ENCODE measurements at places on chromosomes 3 and 15.

DNA sequence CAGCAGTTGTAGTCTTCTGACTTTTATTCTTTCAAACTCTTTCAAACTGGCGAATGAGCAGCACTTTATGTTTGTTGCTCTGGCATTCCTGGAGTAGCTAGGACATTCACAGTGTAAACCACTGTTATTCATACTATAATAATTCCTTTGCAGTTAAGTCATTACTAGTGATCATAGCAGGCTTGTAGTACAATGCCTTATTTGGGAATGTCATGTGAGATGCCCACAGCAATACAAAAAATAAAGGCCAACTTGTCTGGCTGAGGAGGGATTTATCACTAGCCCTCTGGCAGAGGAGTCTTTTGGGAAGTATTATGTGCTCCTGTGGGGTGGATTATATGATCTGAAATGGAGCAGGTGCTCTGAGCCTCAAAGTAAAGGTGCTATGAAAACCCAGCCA, 197.2 kb downstream of the VGLL3 start:
- no peak for DNase-seq

DNA sequence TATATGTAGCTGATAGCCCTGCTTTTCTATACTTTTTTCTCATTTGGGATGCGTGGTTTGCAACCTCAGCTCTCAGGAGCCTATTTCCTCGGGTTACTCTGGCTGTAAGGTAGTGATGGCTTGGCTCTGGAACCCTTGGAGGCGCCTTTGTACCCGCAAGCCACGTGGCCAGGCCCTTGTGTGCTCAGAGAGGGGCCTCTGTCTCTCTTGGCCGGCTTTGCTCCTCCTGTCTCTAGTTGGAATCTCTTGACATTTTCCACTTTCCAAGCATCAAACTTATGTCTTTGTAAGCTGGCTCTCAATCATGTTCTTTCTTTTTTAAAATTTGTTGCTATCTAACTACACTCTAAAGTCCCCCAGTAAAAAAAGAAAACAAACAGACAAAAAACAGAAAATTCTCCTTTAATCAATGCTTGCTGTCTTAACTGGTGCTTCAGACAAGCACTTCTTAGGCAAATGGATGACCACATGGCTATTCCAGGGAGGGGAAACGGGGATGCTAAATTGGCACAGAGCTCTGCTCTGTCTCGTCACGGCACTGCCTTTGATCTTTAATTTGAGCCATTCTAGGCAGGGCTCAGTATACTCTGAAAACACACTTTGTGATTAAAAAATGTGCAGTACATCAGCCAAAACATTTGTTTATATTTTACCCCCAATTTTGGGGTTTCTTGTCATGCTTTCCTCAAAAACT, 180.4 kb upstream of the NR2E3 start:
- DNase-seq: no peak

DNA sequence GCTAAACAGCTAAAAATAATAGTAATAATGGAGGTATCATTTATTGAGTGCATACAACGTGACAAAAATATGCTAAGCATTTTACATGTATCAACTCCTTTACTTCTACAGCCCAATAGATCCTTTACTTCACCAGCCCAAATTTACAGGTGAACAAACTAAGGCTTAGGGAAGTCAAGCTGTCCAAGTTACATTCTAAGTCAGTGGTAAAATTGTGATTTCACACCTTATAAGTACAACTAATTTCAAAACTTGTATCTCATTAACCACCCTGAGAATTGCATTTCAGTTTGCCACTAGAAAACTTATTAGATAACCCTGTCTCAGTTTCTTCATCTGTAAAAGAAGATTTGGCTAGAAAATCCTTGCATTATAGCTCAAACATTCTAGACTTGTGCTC, 10.7 kb downstream of the SLC33A1 start:
- no peak for DNase-seq

- DNase-seq: no peak
Measured at GRCh38 chr15:62706317-62706716, 336.2 kb upstream of the TPM1 start.

GRCh38 chr15:55707518-55707917, 35.4 kb downstream of the PRTG start:
- DNase-seq: no peak

- no peak for DNase-seq
Measured at GRCh38 chr3:56932866-56933265, 127.6 kb upstream of the SPATA12 start.

- DNase-seq: no peak
Measured at GRCh38 chr3:169472259-169472900, 191.1 kb downstream of the MECOM start.

- no peak for DNase-seq
Measured at GRCh38 chr3:74603292-74603691, 11.2 kb downstream of the CNTN3 start.

GRCh38 chr3:99641982-99642381, 3.6 kb downstream of the COL8A1 start:
- DNase-seq: no peak

GRCh38 chr15:51932161-51932560, 39.4 kb downstream of the LEO1 start:
- DNase-seq: no peak

DNA sequence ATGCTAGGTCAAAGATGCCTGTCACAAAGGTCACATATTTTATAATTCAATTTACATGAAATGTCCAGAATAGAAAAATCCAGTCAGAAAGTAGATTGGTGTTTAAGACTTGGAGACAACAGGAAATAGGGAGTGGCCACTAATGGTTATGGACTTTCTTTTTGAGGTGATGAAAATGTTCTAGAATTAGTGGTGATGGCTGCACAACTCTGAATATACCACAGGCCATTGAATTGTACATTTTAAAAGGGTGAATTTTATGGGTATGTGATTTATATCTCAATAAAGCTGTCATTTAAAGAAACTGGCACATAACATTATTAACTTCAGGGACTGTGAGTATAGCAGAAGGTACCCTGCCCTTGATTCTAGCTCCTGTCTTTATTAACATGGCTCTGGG, 15.8 kb downstream of the SPG11 start:
- DNase-seq: no peak

DNA sequence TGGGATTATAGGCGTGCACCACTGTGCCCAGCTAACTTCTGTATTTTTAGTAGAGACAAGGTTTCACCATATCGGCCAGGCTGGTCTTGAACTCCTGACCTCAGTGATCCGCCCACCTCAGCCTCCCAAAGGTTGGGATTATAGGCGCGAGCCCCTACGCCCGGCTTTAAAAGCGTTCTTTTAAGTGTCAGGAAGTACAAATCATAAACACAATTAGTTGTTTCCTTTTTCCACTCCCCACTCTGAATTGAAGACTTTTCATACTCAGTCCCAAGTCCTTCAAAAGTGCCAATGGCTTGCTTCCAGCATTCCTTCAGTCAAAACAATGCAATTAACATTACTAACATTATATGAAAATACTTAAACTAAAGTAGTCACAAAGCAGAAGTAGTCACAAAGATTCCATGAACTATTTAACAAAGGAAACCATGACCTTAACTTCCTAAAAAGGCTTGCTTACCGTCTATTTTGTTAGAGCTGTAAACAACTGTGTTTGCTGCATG, 8.1 kb downstream of the WDR82 start:
- no peak for DNase-seq

DNA sequence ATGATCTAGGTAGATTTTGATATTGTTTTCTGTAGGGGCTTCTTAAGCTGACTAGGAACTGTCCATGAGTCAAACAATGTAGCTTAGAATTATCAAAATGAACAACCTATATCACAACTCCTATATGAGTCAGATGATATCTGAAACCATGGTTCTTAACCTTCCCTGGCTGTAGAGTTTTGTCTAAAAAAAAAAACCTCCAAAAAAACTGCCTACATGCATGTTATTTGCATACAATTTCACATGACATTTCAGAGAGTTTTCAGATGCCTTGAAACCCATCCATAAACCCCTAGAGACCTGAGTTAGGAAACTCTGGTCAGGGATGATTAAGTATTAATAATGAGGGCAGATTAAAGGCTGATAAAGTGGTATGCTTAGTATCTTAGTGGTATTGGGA, 157.0 kb downstream of the CHST2 start:
- no peak for DNase-seq

- DNase-seq: no peak
Measured at GRCh38 chr3:135140591-135140990, 345.5 kb downstream of the EPHB1 start.

DNA sequence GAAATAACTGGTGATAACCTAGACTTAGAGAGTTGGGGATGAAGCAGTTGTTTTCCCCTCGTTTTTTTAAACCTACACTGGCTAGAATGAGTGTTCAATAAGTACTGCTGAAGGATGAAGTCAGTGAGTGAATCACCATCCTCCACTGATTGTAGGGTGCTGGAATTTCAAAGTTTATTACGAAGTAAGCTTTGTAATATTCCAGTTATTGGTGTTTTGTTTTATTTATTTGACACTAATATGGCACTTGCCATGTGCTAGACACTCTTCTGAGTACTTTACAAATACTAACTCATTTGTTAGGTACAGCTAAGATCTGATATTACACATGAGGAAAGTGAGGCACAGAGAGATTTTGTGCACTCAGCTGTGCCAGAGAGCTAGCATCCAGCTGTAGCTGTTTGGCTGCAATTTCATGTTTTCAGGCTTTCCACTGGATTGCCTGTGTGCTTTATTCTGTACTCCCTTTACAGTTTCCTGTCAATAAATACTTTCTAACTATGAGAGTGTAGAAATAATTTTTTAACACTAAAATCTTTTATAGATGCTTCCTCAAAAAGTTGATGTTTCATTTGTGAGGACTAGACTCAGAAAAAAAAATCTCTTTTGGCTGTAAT, 5.8 kb downstream of the MAP2K5 start:
- DNase-seq: no peak

- no peak for DNase-seq
Measured at GRCh38 chr3:78353231-78353630, 1313.3 kb downstream of the ROBO2 start.

GRCh38 chr3:104717828-104718196, 648.9 kb upstream of the ALCAM start:
- DNase-seq: no peak

DNA sequence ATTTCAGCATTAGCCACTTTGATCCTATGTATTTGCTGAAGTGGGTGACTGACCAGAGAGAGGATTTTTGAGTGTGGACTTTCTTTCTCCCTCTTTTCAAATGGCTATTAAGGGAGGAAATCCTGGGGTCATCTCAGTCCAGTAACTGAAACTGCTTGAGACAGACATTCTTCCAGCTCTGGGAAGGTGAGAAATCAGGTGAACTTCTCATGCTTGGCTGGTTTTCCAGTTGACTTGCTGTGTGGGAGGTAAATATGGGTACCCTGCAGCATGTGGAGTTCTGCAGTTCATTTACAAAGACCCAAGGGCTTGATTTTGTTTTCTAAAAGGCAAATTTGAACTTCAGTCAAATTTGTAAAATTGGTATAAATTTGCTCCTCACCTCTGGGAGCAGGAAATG, 461.1 kb upstream of the TBL1XR1 start:
- no peak for DNase-seq

DNA sequence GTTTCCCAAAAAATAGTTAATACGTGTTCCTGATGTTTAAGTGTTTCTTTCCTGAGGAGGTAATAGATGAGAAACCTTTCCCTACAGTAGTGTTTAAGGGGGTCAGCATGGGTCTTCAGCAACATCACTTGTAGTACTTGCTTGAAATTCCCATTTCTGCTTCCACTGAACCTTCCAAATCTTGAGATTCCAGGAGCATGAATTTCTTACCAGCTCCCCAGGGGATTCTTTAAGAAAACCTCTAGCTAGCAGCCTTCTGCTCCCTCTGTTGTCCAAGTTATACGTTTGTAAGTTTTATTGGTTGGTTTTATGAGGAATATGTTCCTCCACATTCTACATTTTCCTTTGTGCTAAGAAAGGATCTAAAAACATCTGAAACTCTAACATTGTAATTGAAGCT, 38.2 kb upstream of the ACP3 start:
- no peak for DNase-seq

- no peak for DNase-seq
Measured at GRCh38 chr15:74906067-74906449, 593 bp downstream of the FAM219B start.

DNA sequence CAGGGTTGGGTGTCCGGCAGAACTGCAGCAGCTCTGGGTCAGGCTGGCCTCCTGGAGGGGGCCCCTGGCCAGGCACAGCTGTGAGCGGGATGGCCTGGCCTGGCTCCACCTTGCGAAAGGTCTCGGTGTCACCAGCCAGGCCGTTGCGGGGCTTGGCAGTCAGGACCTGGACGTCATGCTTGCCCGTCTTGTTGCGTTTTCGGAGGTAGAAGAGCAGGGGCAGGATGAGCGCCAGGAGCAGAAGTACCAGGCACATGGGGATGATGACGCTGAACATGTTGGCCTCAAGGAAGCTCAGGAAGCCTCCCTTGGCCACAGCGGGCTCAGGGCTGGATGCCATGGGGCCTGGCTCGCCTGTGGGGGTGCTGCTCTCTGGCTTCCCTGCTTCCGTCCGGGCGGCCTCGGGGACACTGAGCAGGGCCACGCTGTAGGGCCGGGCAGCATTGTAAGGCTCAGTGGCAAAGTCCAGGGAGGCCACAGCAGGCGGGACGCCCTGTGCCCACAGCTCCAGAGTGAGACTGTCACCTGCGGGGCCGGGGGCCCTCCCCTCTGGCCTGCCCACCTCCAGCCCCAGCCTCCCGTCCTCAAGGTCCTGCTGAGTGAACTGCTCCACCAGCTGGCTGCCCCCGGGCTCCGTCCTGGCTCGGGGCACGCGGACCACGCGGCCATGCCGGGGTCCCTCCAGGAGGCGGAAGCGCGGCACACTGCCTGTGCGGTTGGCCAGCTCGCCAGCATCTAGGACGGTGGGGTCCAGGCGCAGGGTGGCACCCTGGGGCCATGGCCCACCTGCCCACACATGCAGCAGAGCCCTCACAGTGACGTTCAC, 28.1 kb downstream of the SNX33 start:
- DNase-seq: no peak

- DNase-seq: no peak
Measured at GRCh38 chr3:182243625-182244024, 531.9 kb downstream of the SOX2 start.

GRCh38 chr3:63808633-63809032, 10.5 kb upstream of the C3orf49 start:
- no peak for DNase-seq

DNA sequence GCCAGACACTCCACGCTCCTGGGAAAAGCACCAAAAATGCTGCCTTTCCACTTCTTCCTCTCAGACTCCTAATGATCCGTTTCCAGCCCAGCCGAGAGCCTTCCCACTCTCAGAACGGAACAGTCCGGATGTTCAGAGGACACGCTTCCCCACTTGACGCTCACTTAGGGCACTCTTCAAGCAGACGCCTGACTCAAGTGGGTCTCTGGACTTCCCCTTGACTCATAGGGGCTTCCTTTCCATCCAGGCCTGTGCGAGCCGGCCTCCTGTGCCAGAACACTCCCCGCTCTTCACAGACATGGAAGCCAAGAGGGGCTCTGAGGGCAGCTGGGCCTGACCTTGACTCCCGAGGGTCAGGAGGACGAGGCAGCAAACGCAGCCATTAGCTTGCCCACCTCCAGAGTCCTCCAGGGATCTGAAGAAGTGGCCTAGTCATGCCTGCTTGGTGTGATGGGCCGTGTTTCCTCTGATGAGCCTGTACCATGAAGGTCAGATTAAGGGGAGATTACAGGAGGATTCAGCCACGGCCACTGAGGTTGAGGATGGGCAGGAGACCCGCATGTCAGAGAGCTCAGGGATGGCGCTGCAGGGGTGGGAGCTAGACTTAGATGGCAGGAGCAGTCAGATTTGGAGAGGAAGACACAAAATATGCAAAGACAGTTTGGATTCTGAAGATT, 114.7 kb upstream of the TLE3 start:
- DNase-seq: no peak
